Epithelial cell of esophagus (primary cell): ENCODE measurements at places on chromosomes 3 and 15.
A peak's percentile ranks its signal among the peaks of the same experiment; 100 is the strongest.

DNA sequence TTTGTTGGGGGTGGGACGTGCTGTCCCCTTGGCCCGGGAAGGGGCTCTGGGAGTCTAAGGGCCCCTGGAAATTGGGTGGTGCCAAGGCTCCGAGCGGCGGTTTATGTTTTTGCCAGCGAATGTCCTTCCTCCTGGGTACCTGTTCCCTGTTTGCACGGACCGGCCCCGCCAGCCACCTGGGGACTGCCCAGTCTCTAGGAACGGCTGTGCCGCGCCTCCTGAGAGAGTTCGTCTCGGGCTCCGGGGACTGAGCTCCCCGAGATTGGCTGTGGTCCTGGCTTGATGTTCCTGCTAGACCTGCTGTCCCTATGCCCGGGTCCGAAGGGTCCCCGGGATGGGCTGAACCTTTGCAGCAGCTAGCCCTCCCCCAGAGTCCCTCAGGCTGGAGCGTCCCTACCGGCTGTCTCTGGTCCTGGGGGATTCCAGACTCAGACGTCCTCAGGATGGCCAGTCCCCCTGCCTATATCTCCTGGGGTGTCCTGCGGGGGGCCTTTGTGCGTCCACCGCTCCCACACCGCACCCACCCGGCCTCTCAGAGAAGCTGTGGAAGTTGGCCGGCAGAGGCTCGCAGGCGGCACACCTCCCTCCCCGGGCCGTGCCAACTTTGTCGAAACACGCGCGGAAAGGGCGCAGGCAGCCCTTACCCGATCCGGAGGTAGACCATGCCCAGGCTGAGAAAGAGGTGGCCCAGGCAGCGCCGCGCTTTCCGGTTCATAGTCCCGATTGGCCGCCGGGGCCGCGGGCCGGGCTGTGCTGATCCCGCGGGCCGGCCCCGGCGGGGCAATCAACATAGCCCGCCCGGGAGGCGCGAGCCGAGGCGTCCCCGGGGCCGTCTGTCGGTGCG lies 547 bp downstream of the WNT7A start:
- peak; percentile 53 for DNase-seq

- peak; percentile 47 for DNase-seq
Observed at GRCh38 chr15:57427367-57427821, 51.1 kb downstream of the CGNL1 start.

DNA sequence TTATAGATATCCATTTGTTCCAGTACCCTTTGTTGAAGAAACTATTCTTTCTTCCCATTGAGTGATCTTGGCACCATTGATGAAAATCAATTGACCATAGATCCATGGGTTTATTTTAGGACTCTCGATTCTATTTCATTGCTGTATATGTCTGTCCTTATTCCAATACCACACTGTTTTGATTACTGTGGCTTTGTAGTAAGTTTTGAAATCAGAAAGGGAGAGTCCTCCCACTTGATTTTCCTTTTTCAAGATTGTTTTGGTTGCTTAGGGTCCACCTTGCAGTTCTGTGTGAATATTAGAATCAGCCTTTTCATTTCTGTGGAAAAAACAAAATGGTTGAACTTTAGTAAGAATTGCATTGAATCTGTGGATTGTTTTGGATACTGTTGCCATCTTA lies 20.6 kb upstream of the IL20RB start:
- no peak for DNase-seq

DNA sequence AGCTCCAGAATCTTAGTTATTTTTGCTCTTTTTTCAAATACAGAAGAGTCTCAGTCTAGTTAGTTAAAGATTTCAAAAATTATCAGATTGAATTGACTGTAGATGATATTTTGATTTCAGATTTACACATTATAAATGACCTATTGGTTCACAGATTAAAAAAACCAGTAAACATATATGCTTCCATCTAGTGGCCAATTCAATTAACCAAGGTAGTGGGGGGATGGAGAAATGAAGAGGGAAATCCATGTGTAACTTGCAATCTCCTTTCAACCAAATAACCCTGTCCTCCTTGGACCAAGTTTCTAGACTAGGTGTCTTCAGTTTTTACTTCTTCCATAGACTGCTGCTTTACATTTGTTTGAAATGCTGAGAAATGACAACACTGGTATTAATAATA lies 789.8 kb downstream of the ROBO1 start:
- peak; percentile 46 for DNase-seq

- no peak for DNase-seq
Observed at GRCh38 chr15:68564173-68564572, 14.6 kb upstream of the CORO2B start.

- no peak for DNase-seq
Observed at GRCh38 chr3:98603580-98603979, 10.2 kb upstream of the CPOX start.

- DNase-seq: peak; percentile 53
Observed at GRCh38 chr3:127639173-127640041, 10.4 kb downstream of the PODXL2 start.

DNA sequence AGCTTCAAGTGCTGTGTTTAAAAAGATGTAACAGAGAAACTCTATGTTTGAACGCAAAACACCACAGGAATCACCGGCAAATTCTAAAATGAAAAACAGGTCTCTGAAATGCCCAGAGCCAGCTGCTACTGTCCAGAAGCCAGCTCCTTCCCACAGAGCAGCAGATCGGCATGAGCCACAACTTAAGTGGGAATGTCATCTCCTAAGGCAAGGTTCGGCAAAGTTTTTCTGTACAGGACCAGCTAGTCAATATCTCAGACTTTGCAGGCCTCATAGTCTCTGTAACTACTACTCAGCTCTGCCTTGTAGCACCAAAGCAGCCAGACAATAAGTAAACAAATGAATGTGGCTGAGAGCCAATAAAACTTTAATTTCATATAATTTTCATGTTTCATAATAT lies 4.9 kb downstream of the PLOD2 start:
- no peak for DNase-seq
